CD8-positive, alpha-beta memory T cell (primary cell): ENCODE measurements at places on chromosomes 12 and 14. TPM values are rescaled to one million over a fixed set of nuclear protein-coding genes. Genes with fewer than 3 reads are reported as not detected.

The SERPINA12 gene
- polyA plus RNA-seq: not detected

DNA sequence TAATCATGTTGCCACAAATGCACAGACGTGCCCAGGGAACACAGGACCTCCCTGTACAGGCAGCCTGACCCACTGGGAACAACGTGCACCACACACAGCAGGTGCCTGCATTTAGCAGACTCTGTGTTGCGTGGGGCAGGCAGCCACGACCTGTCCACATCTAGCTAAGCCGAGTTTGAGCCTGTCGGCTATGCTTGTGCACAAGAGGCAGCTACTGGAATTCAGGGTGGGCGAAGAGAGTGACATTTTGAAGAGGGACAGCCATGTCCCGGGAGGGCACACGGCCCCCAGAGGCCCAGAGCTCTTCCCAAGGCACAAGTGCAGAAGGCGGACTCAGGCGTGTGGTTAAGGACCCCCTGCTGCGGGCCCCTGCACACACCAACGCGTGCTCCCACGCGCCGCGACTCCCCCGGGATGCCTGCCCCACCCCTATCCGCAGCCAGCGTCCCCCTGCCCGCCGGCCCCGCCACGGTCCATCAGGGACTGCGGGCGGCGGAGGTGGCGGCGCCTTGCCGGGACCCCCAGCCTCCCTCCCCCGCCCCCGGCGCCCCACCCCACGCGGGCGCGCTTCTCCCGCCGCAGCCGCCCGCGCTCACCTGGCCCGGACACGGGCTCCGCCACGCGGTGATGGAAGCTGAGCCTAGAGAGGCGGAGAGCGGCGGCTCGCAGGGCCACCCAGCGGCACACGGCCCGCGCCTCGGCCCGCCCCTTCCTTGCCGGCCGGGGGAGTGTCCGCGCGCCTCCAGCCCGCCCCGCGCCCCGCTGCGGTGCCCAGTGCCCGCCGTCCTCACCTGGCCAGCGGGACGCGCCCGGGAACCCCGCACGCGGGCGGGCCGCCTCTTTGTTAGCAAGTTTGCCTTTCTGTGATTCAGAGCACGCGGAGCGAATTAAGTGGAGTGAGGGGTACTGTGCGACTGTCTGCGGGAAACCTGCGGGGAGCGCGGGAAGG lies 125.3 kb upstream of the PRMT8 start:
- H3K4me3 ChIP-seq: no peak overlapping the region
- no peaks in the 10 kb centered on the region for H3K4me1 ChIP-seq
- no peak overlapping the region for H3K27ac ChIP-seq
- no peaks in the 10 kb centered on the region for H3K36me3 ChIP-seq
- DNase-seq: no peak
- no peaks in the 10 kb centered on the region for H3K27me3 ChIP-seq

GRCh38 chr12:81245907-81246570 lies 168.2 kb downstream of the ACSS3 start:
- no peak overlapping the region for H3K4me3 ChIP-seq
- no peaks in the 10 kb centered on the region for H3K36me3 ChIP-seq
- H3K27ac ChIP-seq: no peak overlapping the region
- no peaks in the 10 kb centered on the region for H3K4me1 ChIP-seq
- H3K27me3 ChIP-seq: no peaks in the 10 kb centered on the region

DNA sequence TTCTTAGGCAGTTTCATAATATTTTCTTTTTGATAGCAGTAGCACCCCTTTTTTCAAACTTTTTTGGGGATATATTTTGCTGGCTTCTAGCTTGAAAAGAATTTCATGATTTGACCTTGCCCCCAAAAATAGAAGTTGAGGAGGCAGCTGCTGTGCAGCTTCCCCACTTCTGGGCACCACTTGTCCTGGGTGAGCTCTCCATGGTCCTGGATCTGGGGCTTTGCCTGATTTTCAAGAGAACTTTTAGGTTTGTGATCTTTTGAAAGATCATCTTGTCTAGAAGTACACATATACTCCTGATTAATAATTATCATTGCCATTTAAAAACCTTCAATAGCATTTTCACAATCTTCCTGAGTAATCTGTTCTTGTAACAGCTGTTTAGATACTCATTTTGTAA lies 271.6 kb downstream of the NPAS3 start:
- no peak for DNase-seq
- no peak overlapping the region for H3K4me3 ChIP-seq
- no peaks in the 10 kb centered on the region for H3K27me3 ChIP-seq
- no peaks in the 10 kb centered on the region for H3K36me3 ChIP-seq
- no peaks in the 10 kb centered on the region for H3K4me1 ChIP-seq

GRCh38 chr12:62522984-62523383 lies 56.4 kb downstream of the MON2 start:
- H3K27me3 ChIP-seq: no peaks in the 10 kb centered on the region
- peaks cover 2% of the 10 kb centered on the region for H3K36me3 ChIP-seq
- H3K27ac ChIP-seq: no peak overlapping the region
- no peak overlapping the region for H3K4me3 ChIP-seq

The TM7SF3 gene
- 50.1 TPM for polyA plus RNA-seq

The PRB2 gene
- polyA plus RNA-seq: not detected

DNA sequence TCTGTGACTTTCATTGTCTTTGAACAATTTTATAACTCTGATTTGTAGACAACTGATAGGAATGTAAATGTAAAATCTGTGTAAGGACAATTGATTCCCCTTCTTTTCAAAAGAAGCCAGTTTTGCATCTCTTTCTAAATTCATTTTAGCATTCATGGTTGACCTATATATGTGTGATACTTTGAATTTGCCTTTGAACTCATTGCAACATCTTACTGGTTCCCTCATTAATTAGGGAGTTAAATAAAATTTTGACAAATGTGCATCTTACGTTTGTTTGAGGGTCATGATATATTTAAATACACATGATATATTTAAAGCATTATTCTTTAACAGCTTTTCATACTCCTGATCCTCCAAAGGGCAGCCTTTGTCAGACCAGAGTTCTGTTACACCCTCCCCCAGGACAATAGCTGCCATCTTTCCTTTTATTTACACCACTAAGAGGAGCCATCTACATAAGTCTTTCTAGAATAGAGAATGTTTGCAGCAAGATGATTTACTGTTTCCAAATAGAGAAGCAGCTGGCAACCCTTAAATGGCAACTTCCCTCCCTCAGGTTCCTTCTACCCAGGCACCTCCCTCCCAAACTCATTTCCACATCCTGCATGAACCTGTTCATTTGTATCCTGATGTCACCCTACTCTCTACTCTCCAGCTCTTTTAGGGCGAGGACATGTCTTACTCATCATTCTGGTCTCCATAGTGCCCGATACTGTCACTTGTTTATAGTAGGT lies 40.2 kb upstream of the APPL2 start:
- H3K27ac ChIP-seq: no peak overlapping the region
- no peaks in the 10 kb centered on the region for H3K36me3 ChIP-seq
- no peaks in the 10 kb centered on the region for H3K4me1 ChIP-seq
- no peak for DNase-seq
- H3K4me3 ChIP-seq: no peak overlapping the region

GRCh38 chr12:52929538-52929937 lies 19.4 kb upstream of the KRT18 start:
- no peaks in the 10 kb centered on the region for H3K36me3 ChIP-seq
- H3K4me3 ChIP-seq: no peak overlapping the region
- no peaks in the 10 kb centered on the region for H3K27me3 ChIP-seq
- no peaks in the 10 kb centered on the region for H3K4me1 ChIP-seq
- no peak for DNase-seq
- no peak overlapping the region for H3K27ac ChIP-seq

The ING4 gene
- 80.3 TPM for polyA plus RNA-seq

The POU6F1 gene
- 2.2 TPM for polyA plus RNA-seq

DNA sequence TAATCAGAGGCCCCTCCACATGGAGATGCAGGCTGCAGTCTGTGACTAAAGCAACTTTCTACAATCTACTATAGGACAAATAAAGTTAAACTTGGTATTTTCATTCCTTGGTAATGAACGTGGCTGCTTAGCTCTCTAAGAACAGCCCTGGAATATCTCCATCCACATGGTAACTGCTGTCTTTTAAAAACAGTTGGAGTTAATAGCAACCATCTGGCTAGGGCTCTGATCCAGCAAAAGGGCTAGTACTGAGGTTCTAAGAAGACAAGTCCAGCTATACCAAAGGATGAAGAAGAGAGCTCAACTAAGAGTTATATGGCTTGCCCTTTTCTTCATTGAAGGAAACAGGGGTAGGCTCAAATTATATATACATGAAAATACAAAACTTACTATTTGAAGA lies 920.1 kb downstream of the FLRT2 start:
- no peak overlapping the region for H3K4me3 ChIP-seq
- H3K4me1 ChIP-seq: no peaks in the 10 kb centered on the region
- H3K27me3 ChIP-seq: no peaks in the 10 kb centered on the region
- DNase-seq: no peak

The ABCB9 gene
- polyA plus RNA-seq: 0.99 TPM

DNA sequence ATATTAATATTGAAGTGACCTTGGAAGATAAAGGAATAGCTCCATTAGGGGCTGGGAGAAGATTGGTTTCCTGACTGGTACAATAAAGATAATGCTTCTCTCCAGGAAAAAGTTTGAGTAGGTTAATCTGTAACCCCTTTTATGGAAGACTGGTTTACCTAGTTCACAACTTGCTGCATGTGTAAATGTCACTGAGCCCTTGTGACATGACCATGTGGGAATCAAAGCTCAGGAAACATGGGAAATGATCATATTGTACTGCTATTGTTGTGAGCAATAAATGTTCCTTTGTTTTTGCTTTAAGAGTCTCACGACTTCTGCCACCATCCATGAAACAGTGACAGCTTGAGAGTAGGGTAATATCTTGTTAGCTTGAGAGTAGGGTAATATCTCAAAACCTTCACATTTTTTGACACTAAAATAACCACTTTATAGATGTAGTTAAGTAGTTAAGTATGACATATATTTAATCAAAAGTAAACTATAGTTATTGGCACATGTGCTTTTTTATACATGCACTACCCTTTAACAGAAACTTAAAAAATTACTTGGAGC lies 1338.6 kb downstream of the FSCB start:
- no peak for DNase-seq
- no peaks in the 10 kb centered on the region for H3K36me3 ChIP-seq
- H3K27me3 ChIP-seq: no peaks in the 10 kb centered on the region
- H3K4me1 ChIP-seq: no peaks in the 10 kb centered on the region
- H3K4me3 ChIP-seq: no peak overlapping the region
- no peak overlapping the region for H3K27ac ChIP-seq

The MYBPC1 gene
- not detected for polyA plus RNA-seq

The NGB gene
- not detected for polyA plus RNA-seq

DNA sequence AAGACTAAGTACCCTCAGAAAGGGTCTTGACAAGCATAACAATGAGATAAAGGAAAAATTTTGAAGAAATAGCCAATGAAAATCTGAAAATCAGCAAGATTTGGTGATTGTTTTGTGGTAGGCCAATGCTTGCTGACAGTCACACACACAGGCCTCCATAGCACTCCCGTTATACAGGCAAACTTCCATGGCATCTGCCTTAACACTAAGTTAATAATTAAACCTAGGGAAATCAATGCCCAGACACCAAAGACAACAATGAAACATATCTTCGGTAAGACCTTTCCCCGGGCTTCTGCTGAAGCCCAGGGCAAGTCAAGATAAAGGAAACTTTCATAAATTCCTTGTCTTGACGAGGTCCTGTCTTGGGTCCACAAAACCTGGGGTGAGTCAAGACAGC lies 18.6 kb upstream of the RERGL start:
- no peaks in the 10 kb centered on the region for H3K36me3 ChIP-seq
- no peaks in the 10 kb centered on the region for H3K4me1 ChIP-seq
- no peak overlapping the region for H3K27ac ChIP-seq
- H3K27me3 ChIP-seq: no peaks in the 10 kb centered on the region
- no peak for DNase-seq

The KANSL2 gene
- polyA plus RNA-seq: 34.3 TPM

GRCh38 chr12:76863005-76863670 lies 15.7 kb downstream of the CSRP2 start:
- no peaks in the 10 kb centered on the region for H3K4me1 ChIP-seq
- H3K4me3 ChIP-seq: no peak overlapping the region

- no peaks in the 10 kb centered on the region for H3K27me3 ChIP-seq
- no peaks in the 10 kb centered on the region for H3K36me3 ChIP-seq
- no peak overlapping the region for H3K27ac ChIP-seq
- no peak for DNase-seq
- peaks cover 8% of the 10 kb centered on the region for H3K4me1 ChIP-seq
Observed at GRCh38 chr12:12689647-12690300, 6.2 kb downstream of the GPR19 start.

- no peak overlapping the region for H3K27ac ChIP-seq
- no peaks in the 10 kb centered on the region for H3K4me1 ChIP-seq
- no peak overlapping the region for H3K4me3 ChIP-seq
- H3K27me3 ChIP-seq: no peaks in the 10 kb centered on the region
- H3K36me3 ChIP-seq: no peaks in the 10 kb centered on the region
Observed at GRCh38 chr14:91755570-91756295, 23.8 kb upstream of the CATSPERB start.

GRCh38 chr12:78371284-78371683 lies 493.3 kb upstream of the SYT1 start:
- no peaks in the 10 kb centered on the region for H3K4me1 ChIP-seq
- H3K36me3 ChIP-seq: no peaks in the 10 kb centered on the region
- H3K27me3 ChIP-seq: no peaks in the 10 kb centered on the region
- no peak overlapping the region for H3K27ac ChIP-seq

DNA sequence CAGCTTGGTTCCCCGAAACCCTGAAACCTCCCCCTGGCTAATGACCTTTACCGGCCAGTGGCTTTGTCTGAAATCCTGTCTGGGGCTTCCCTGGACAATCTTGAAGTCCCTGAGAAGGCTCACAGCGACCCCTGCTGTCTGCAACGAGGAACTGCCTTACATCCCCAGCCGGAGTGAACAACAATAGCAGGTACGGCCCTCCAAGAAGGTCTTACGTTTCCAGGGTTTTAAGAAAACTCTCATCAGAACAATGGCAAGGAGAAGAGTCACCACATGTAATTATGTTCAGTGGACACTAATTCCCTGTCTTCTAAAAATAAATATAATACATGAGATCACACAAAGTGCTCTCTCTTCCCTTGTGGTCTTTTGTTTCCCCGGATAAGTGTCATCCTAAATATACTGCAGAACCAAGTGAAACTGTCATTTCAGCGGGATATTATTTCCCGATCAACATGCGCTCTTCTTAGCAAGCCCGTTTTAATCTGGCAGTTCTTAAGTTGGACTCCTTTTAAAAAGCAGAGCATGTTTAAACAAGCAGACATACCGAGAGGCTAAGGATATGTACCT lies 53.3 kb downstream of the RBM19 start:
- no peaks in the 10 kb centered on the region for H3K27me3 ChIP-seq
- peaks cover 9% of the 10 kb centered on the region for H3K36me3 ChIP-seq
- no peaks in the 10 kb centered on the region for H3K4me1 ChIP-seq
- DNase-seq: peak; percentile 66
